ENCODE measurements at places on chromosomes 11 and 22.
A peak's percentile ranks its signal among the peaks of the same experiment; 100 is the strongest.

DNA sequence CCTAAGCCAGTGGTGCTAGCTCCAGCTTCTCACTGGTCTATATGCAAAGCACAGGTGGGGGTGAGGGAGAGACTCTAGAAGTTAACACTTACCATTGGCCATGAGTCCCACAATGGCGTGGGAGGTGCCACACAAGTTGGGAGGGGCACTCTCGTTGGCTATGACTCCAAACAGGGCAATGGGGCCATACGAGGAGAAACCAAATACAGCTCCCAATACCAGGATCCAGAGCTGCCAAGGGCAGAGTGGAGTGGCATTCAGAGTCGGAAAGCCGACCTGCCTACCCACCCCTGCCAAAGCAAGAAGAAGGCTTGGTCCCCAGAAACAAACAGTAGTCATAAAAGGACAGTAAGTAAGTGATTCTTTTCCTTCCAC, 5.6 kb downstream of the SLC37A4 start:
- DNase-seq = no peak

DNA sequence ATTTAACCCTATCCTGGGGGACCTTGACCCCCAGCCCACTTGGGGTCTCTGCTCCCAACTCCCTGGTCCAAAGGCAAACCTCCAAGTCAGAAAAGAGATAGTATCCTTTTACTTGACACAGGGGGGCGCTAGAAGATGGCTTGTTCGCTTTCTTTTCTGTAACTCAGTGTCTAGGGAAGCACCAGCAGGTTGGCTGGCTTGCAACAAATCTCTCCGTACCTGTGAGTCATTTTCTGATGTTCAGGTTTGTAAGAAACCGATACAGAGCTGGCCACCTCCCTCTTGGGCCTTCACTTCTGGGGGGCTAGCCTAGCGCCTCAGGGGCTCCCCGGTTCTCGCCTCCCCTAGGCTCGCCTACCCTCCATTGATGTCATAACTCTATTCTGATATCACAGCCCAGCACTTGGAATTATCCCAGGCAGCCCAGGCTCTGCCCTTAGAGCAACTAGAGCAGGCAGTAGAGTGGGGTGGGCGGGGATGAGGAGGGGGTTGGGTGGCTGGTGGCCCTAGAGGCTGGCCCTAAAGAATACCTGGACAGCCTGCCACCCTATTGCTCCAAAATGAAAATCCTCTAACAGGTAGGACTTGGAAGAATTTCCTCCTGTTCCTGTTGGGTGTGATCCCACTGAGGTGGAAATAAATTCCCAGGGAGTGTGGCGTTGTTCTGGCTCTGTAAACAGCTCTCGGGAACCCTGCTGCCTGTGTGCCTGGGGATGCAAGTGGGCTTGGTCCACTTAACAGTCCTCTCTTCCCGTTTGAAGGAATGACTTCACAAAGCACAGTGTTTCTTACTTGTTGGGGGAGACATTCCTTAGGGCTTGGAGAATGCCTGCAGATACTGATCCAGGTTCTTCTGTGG, 69.4 kb downstream of the OSBP2 start:
- peak; percentile 79 for DNase-seq

GRCh38 chr11:105609832-105610781, at the start of gene GRIA4:
Gene GRIA4 (plus strand): TSS chr11:105610073. CDS start chr11:105610998, 925 bp downstream.
- DNase-seq = no peak

GRCh38 chr22:37330200-37331033, 48.1 kb downstream of the CYTH4 start:
- DNase-seq = peak; percentile 50

- peak; percentile 69 for DNase-seq
Measured at GRCh38 chr11:44286268-44286880, 23.6 kb downstream of the ALX4 start.

GRCh38 chr11:31652528-31652927, 143.0 kb downstream of the ELP4 start:
- no peak for DNase-seq

GRCh38 chr11:59755701-59756557, 753 bp downstream of the STX3 start:
- no peak for DNase-seq

GRCh38 chr11:64223001-64223651, 2.9 kb downstream of the TRPT1 start:
- DNase-seq = no peak

GRCh38 chr11:62898027-62898426, 17.3 kb downstream of the SLC3A2 start:
- no peak for DNase-seq

Data from hematopoietic multipotent progenitor cell treated with erythropoietin and hydrocortisone succinate and interleukin-3 and kit ligand, for 8 days (in vitro differentiated cells).